Activated CD4-positive, alpha-beta T cell treated with anti-CD3 and anti-CD28 coated beads, Interleukin-2, amount 50 U/mL, for 4 hours (primary cell): ENCODE measurements at places on chromosomes 2 and 18.

DNA sequence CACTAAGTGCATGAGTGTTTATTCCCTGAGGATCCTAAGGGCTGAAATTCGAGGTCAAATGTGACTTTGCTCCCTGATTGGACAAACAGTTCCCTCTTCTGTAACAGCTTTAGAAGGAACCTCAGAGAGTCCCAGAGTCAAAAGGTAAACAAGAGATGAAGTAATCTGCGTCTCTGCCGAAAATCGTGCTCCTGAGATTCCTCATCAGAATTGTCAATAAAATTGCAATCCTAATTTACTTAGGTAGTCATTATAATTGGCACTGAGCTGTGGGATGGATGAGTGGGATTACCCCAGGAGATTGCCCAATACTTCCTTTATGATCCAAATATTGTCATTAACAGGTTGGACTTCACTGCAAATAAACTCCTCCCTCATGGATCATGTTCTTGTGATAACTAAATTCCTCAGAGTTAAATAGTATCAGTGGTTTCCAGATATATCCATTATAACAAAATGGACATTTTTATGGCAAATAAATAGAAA, 907 bp upstream of the SUCLG1 start:
- DNase-seq, result no peak

- no peak for DNase-seq
Observed at GRCh38 chr2:135320465-135321355, 210.3 kb downstream of the ZRANB3 start.

DNA sequence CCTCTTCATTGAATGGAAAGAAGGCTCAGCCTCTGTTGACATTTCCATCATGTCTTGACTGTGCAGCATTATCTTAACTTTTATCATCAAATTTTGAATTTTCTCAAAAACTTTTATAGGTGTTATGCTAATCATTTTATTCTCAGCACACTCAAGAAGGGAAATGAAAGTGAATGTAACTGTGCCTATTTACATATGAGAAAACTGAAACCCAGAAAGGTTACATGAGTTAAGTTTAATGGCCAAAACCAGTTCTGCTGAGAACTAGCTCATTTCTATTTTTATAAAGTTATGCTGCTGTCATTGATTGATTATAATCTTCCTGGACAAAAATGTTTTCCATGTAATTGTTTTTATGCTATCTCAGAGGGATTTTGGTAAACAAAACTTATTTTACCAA, 618.8 kb upstream of the NRXN1 start:
- no peak for DNase-seq

DNA sequence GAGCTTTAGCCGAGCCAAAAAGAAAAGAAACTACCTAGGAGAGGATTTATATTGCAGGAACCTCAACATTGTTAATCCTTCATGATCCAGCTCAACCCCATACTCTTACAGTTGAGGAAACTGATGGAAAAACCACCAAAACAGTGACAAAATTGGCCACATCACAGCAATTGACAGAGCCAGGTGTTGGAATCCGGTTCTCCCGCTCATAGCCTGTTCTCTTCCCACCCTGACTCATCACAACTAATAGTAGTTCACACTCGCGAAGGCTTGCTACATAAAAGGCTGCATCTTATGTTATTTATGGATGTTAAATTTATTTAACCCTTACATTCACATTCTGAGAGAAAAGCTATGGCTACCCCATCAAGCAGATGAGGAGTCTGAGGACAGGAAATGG, 33.7 kb downstream of the SLC9A4 start:
- no peak for DNase-seq

GRCh38 chr2:168731616-168732015, 70.8 kb upstream of the NOSTRIN start:
- no peak for DNase-seq

- DNase-seq, result no peak
Observed at GRCh38 chr2:233075141-233075965, 15.2 kb downstream of the INPP5D start.

DNA sequence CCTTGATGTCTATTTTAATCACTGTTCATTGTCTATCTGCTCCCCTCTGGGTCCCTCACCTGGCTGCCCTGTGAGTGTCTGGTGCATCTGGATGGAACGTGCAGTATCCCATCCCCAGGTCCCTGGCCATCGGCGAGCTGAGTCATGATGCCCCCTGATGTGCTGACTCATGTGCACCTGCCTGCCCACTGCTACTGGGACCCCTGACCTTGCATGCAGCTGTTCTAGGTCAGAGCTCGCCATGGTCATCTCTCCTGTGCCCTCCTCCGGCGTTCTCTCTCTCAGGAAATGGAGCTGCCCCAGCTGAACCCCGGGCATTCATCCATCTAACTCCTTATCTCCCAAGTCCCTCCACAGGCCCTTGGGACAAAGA, 516.2 kb upstream of the HS6ST1 start:
- no peak for DNase-seq

DNA sequence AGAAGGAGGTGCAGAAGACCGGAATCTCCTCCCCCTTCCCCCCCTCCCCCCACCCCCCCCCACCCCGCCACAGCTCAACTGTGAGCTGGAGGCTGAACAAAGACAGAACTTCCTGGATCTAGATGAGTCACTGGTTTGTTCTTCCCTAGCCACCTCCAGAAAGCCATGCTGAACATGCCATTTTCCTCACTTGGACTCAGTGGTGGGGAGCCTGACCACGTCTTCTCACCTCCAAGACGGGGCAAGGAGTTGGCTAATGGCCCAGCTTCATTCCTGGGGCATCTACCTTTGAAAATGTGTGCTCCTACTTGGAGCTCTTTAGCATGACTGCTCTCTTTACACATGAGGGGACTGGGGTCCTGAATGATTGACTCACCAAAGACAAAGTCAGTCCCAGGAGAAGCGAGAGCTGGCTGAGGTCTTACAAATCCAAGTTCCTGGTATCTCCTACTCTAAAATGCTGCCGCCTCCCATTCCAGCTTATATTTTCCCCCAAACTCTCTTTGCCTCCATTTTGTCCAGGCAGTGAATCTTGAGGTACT, 22.6 kb upstream of the FZD5 start:
- DNase-seq, result no peak
